ENCODE measurements at places on chromosomes 6 and 20. TPM values are rescaled to one million over a fixed set of nuclear protein-coding genes. Genes with fewer than 3 reads are reported as not detected.

The CCN5 gene
- total RNA-seq = 3.0 TPM

The ULBP3 gene
- total RNA-seq = 5.1 TPM

The MYMX gene
- total RNA-seq = 0.33 TPM

The FAM217A gene
- not detected for total RNA-seq

The PROKR2 gene
- not detected for total RNA-seq

The AGPAT1 gene
- 37.7 TPM for total RNA-seq

The DEFB126 gene
- total RNA-seq = not detected

The ALDH5A1 gene
- 1.9 TPM for total RNA-seq

The MEI4 gene
- total RNA-seq = not detected
